Thymus (tissue), 14 donors: ENCODE measurements at places on chromosomes 6 and 20.

GRCh38 chr6:48564036-48564820 lies 453.2 kb upstream of the PTCHD4 start:
- DNase-seq: no peak

DNA sequence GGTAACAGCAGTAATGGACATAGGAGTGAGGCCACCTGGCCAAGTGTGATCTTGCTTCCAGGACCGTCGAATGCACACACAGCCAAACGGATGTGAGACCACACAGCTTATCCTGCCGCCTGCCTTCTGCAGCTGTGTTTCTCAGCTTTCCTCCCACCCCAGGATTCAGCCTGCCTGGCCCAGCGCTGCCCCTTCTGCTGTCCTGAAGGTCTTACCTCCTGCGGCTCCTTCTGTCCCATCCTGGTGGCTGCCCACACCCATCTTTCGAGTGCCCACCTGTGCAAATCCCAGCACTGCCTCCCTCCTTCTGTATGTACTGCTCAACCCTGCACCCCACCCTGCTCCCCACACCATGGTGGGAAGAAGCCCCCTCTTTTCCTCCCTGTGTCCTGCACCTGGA lies 49.4 kb upstream of the DACT2 start:
- DNase-seq: no peak

DNA sequence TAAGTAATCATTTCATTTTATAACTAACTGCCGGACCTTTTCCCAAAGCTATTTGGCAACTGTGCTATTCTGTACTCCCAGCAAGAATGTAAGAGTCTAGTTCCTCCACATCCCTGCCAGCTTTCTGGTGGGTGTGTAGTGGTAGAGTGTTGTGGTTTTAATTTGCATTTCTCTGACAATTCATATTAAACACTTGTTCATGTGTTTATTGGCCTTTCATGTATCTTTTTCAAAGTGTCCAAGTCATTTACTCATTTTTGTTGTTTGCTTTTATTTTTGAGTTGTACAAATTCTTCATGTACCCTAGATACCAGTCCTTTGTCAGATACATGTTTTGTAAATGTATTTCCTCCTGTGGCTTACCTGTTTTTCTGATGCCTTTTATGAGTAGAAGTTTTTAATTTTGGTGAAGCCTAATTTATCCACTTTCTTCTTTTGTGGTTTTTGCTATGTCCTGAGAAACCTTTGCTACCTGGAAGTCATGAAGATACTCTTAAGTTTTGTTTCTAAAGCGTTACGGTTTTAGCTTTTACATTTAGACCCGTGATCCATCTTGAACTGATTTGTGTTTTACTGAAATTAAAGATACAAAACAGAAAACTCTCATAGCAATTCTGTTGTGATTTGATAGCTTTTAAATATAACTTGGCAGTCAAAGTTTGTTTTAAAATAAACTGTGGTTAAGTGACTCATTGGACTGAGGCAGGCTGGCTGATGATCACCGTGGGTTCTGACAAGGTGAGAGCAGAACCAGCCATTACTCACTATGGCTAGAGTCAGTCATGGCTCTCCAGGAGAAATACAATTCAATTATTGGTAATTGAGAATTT lies 8.0 kb downstream of the MYLIP start:
- peak; percentile 47 for DNase-seq

DNA sequence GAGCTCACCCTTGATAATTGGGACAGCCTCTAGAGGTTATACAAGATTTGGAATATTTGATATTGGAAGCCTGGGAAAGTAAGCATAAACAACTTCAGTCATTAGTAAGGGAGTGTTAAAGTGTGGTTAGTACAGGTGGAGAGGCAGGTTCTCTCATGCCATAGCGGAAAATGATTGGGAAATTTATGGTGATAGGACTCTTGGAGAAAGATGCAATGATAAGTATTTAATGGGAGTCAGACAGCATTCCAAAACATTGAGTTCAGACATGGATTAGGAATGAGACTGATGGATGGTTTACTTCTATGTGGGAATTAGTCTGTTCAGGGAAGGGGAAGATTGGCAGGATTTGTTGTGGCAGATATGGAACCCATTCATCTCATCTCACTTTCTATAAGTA lies 152.7 kb downstream of the MCHR2 start:
- no peak for DNase-seq

DNA sequence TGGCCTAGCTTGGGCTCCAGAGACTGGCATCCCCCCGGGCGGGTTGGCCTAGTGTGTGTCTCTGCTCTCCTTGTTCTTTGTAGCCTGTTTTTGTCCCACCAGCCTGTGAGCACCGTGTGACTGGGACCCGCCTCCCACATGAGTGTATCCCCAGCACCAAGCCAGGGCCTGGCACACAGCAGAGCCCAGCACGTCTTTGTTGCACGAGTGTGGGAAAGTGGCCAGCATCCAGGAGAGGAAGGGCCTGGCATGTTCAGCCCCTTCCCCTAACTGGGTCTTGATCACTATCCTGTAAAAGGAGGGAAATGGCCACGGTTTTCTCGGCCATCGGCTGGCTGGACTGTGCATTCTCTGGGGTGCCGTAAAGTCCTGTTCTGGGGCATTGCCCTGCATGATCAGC lies 290.1 kb downstream of the BMP7 start:
- DNase-seq: no peak

DNA sequence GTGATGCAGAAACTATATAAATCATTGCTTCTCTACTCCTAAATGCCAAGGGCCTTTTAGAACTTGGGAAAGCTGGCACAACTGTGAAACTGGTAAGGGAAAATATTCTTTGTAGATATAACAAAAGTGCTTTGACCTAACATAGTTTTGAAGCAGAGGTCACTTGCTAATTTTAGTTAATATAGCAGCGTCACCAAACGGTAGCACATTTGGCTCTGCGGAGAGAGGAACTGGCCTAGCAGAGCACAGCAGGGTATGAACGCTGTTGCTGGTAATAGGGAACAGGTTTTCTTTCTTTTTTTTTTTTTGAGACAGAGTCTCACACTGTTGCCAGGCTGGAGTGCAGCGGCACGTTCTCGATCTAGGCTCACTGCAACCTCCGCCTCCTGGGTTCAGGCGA lies 67.4 kb downstream of the ECT2L start:
- DNase-seq: no peak

DNA sequence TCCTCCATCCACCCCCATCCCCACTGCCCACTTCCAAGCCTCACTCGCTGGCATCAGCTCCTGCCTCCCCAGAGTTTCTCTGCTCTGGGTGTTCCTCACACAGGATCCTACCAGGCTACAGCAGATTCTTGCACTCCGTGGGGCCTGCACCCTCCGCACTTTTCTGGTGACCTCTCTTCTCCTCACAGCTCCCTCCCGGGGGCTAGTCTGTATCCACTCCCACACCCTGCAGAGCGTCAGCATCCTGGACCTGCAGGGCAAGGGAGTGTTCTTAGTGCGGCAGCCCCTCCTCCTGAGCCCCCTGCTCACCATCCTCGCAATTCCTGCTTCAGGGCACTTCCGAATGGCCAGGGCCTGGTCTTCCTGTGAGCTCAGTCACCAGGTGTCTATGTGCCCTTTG lies 224.2 kb downstream of the DLL1 start:
- no peak for DNase-seq
